ENCODE measurements at places on chromosomes 2 and 18. TPM values are rescaled to one million over a fixed set of nuclear protein-coding genes. Genes with fewer than 3 reads are reported as not detected.

Gene POTEJ
- not detected for total RNA-seq

Gene IL1R2
- total RNA-seq, result not detected

Gene ORC2
- 17.0 TPM for total RNA-seq

Gene STRADB
- 35.6 TPM for total RNA-seq

Gene BOLL
- total RNA-seq, result not detected

Gene GALNT1
- 65.9 TPM for total RNA-seq

Gene CSRNP3
- total RNA-seq, result 3.9 TPM

Gene MRPL19
- total RNA-seq, result 71.0 TPM

Gene CCDC85A
- 12.4 TPM for total RNA-seq

Gene TBR1
- total RNA-seq, result under 0.01 TPM

Gene PRSS56
- not detected for total RNA-seq

Gene ZNF804A
- 4.4 TPM for total RNA-seq

Gene ALLC
- total RNA-seq, result not detected

Gene MZT2B
- 66.9 TPM for total RNA-seq

Gene TRIB2
- total RNA-seq, result 8.9 TPM

Gene ALPP
- not detected for total RNA-seq

Gene GPR155
- 6.6 TPM for total RNA-seq

Gene PID1
- total RNA-seq, result 50.2 TPM

Gene MDH1B
- total RNA-seq, result 0.59 TPM

Gene ZNF521
- total RNA-seq, result 13.1 TPM

Gene OSR1
- 1.2 TPM for total RNA-seq

Gene ICOS
- total RNA-seq, result not detected

Gene CYS1
- 0.37 TPM for total RNA-seq

Gene DGUOK
- 40.1 TPM for total RNA-seq

Gene TM4SF20
- total RNA-seq, result not detected

Gene UGT1A10
- total RNA-seq, result not detected

Gene SLC11A1
- total RNA-seq, result 0.30 TPM

Gene TMEM17
- total RNA-seq, result 3.0 TPM

Gene CEP76
- total RNA-seq, result 11.3 TPM

Gene IL1A
- total RNA-seq, result 86.3 TPM

Gene EVX2
- not detected for total RNA-seq

Gene NETO1
- 0.74 TPM for total RNA-seq

Gene IL18R1
- 0.30 TPM for total RNA-seq

Gene ATP5F1A
- 821 TPM for total RNA-seq

Gene DYNC2LI1
- total RNA-seq, result 29.7 TPM

Gene RGPD4
- total RNA-seq, result not detected

Gene UGT1A5
- total RNA-seq, result not detected

Gene UGT1A1
- total RNA-seq, result not detected

Gene GREB1
- 0.83 TPM for total RNA-seq

Gene SERPINB3
- not detected for total RNA-seq

Gene PDE1A
- 0.89 TPM for total RNA-seq

Gene PARD6G
- total RNA-seq, result 6.8 TPM

Gene UPP2
- not detected for total RNA-seq

Gene PROKR1
- total RNA-seq, result not detected

Gene NEU2
- not detected for total RNA-seq

Gene CIB4
- total RNA-seq, result not detected

Gene ANKRD62
- not detected for total RNA-seq

Gene KCNE4
- 12.5 TPM for total RNA-seq

Gene GPBAR1
- not detected for total RNA-seq

Gene GPC1
- total RNA-seq, result 102 TPM

Gene GEN1
- total RNA-seq, result 9.2 TPM

All from smooth muscle cell of the umbilical artery (primary cell).